ENCODE measurements at places on chromosomes 16 and 17. TPM values are rescaled to one million over a fixed set of nuclear protein-coding genes. Genes with fewer than 3 reads are reported as not detected.

MPV17L gene
- 20.8 TPM for total RNA-seq

PRSS33 gene
- total RNA-seq, result not detected

DNA sequence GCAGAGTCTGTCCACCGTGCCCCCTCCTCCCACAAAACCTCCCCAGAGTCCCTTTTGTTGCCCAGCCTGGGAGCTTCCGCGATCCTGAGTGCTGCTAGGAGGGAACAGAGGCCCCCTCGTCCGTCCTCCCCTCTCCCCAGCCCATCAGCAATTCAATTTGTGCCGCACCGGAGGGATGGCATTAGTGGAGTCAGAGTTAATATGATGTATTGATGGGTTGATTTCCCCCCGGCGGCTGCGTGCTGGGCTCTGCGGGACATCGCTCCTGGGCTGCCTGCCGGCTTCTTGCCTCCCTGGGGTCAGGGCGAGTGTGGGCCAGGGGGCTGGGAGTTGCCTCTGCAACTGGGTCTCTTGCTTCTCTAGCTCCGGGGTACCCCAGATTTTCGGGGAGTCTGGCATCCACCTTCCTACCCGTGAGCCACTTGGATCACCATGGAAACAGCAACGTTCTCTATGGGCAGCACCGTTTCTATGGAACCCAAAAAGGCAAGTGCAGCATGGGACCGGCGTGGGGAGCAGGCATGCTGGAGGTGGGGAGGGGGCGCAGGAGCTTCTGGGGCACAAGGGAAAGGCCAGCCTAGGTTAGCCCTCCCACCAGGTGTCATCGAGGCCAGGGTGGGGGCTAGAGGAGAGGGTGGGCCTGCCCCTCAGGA is 42.9 kb downstream of the BAHCC1 start:
- no peak for DNase-seq

GRCh38 chr17:42989726-42990652 is 8.2 kb upstream of the RPL27 start:
- DNase-seq, result no peak

GRCh38 chr16:30349675-30350074 is 5.4 kb downstream of the CD2BP2 start:
- DNase-seq, result peak; percentile 33

TMEM238L gene
- total RNA-seq, result not detected

DNA sequence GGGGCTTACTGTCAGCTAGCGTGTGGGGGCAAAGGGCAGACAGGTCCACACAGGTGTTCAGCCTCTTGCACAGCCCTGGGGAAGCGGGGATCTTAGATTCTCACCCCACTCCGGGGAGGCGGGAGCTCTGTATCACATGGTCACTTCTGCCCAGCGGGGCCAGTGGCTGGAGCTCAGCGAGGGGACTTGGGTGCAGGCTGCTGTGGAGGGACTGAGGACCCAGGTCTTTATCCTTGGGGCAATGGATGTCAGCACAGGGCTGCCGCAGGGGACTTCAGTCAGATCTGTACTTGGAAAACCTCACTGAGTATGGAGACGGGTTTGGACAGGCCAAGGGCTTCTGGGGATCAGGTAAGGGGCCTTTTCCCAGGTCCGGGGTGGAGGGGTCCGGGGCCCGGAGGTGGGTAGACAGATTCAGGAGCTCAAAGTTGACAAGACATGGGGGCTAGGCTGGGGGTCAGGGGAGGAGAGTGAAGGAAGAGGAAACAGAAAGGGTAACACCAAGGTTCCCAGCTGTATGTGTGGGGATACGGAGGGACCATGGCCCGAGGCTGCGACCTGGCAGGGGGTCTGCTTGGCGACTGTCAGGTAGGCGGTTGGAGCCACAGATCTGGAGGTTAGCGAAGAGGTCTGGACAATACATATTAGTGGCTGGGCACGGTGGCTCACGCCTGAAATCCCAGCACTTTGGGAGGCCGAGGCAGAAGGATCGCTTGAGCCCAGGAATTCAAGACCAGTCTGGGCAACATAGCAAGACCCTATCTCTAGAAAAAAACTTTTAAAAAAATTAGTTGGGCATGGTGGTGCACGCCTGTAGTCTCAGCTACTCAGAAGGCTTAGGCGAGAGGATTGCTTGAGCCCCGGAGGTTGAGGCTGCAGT is 15.1 kb upstream of the BAIAP2 start:
- no peak for DNase-seq

KCTD19 gene
- total RNA-seq, result 2.6 TPM

DNA sequence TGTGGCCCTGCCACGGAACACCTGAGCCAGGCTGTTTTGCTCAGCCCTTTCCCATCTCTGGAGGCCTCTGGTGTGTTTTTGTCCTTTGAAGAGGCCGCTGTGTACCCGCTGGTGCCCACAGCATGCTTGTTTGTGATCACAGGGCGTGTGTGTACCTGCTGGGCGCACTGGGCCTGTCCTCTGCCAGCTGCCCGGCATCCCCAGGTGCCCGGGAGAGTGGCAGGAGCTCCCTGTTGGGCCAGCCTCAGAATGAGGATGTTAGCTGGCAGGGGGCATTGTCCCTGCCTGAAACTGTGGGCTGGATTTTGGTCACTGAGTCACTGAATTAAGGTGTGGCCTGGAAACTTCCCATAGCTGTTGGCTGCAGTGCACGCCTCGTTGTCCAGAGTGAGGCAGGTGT is 31.1 kb downstream of the BAIAP2 start:
- DNase-seq, result peak; percentile 50

DNA sequence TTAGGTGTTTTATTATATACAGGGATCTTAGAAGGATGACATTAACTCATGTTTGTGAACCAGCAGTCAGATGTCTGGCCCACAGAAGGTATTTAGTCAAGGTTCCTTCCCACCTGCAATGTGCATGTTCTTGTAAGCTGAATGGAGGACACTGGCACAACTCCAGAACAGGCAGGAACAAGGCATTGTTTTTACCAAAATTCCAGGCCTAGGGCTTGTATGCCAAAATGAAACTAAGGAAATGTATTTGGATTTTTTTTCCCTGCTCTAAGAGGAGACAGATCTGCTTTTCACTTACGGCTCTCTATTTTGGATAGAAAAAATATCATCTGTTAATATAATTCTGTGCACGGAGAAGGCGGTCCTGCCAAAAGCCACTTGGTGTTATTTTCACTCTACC is 312.5 kb downstream of the GRIN2A start:
- DNase-seq, result no peak

DNA sequence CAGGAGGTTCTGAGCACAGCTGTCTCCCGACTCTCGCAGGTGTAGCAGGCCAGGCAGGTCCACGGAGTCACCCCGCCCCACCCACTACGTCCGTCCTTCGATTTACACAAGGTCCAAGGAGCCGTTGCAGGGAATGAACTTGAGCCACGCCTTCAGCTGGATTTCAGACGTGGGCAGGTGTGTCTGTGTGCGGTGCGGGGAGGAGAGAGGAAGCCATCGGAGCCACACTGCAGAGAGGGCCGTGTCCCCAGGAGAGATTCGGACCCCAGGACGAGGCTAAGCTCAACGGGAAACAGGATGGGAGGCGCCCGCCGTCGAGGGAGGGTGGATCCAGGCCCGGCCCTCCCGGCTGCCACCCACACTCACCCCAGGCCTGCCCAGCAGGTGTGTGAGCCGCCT is 50.3 kb downstream of the RPH3AL start:
- no peak for DNase-seq

- DNase-seq, result no peak
These were observed 3.5 kb downstream of the OMG start for GRCh38 chr17:31293581-31293980.

- DNase-seq, result peak; percentile 90
These were observed 43.4 kb upstream of the ICAM2 start for GRCh38 chr17:64063766-64064224.

GRCh38 chr17:39239640-39240314 is 14.0 kb upstream of the STAC2 start:
- peak; percentile 52 for DNase-seq

CYGB gene
- 29.2 TPM for total RNA-seq

NOD2 gene
- total RNA-seq, result 1.6 TPM

DNA sequence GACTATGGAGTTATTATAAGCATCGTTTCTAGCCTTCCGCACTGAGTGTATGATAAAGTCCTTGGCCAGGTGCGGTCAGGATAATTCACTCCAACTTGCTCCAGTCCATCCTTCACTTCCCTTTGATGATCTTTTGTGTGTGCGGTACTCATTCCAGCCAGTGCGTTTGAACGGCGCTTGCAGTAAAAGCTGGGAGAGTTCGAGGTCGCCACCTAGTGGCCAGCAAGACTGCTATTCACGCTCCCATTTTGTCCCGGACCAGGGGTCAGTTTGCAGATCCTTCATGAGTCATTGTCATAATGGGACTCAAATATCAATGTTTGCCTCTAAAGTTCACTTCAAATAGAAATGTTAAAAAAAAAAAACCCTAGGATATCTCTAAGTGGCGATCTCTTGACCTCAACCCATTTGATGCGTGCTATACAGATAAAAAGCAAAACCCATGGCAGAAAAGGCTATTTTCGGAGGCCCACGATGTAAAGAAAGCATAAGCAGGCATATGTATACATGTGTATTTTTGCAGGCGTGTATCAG is 417.1 kb downstream of the TMEM114 start:
- peak; percentile 76 for DNase-seq

- no peak for DNase-seq
These were observed 189.7 kb downstream of the TMEM132E start for GRCh38 chr17:34769049-34769448.

ACSF3 gene
- 32.1 TPM for total RNA-seq

DNA sequence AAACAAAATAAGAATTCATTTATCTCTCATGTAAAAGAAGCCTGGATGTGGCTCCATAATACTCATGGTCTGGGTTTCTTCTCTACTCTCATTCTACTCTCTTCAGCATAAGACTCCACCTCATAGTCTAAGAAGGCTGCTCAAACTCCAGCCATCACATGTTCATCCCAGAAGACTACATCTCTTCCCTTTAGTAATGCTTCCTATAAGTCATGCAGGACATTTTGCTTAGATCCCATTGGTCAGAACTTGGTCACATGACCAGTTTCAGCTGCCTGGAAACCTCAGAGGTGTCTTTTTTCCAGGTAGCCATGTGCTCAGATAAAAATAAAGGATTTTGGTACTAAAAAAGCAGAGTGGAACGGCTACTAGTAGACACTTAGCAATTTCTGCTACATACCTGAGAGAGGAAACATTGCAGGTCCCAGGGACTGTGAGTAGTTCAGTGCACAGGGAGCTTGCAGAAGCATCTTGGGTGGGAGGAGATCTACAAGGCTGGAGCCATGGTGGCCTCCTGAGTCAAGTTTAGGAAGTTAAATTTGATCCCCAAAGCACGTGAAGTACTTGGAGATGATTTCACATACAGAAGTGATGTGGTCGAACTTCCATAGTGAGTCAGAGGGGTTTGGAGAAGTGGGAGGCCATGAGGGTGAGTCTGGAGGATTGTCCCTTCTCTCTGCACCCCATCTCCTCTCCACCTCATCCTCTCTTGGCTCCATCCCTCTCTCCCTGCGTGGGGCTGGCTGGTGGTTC is 110.2 kb downstream of the CCDC182 start:
- DNase-seq, result no peak

GRCh38 chr16:549544-550263 is 10.5 kb upstream of the PRR35 start:
- no peak for DNase-seq

DNA sequence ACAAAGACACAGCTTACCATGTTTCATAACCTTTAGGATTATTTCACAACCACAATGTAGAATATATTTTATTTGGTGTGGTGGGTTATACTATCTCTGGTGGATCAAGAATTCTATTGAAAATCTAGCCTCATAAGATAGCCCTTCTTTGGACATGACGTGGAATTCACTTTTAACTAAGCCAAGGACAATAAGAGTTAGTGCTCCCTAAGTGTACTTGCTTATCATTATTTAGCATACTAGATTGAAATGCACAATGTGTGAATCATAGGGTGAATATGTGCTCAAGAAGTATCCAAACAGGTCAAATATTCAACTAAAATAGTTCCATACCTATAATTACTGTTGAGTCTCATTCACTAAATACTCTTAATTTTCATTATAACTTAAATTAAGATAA is 1179.5 kb upstream of the GOT2 start:
- no peak for DNase-seq

GRCh38 chr17:61809816-61810392 is 53.4 kb downstream of the BRIP1 start:
- no peak for DNase-seq

SLFN14 gene
- total RNA-seq, result not detected

HS3ST3B1 gene
- total RNA-seq, result 3.0 TPM

GDPD3 gene
- 1.2 TPM for total RNA-seq

DNA sequence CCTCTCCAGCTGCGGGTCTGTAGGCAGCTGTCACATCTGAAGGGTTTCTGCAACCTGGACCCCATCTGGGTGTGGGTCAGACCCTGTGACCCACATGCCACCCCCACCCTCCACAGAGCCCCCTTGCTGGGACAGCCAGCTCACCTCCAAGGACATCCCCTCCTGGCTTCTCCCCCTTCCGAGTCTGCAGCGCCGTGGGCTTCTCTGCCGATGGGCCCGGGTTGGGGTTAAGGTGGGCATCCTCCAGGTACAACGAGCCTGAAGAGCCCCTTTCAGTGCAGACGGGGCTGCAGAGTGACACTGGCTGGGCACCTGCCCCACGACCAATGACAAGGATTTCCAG is 28.9 kb downstream of the OR1D5 start:
- no peak for DNase-seq

DNA sequence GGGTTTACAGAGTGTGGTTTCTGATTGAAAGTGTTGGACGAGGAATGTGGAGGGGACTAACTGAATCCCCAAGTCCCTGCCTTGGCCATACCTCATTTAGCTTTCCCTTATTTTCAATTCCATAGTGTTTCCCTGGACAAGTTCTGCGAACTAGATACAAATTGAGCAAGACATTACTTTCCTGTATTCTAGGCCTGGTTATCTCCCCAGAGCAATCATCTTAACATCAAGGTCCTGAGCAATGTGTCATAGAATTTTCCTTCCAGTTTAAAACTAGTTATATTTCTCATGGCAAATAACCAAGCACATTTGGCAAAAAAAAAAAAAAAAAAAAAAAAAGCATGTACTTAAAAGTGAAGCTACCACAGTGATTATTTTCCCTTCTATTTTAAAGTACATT is 330.1 kb downstream of the CDH11 start:
- no peak for DNase-seq

DNA sequence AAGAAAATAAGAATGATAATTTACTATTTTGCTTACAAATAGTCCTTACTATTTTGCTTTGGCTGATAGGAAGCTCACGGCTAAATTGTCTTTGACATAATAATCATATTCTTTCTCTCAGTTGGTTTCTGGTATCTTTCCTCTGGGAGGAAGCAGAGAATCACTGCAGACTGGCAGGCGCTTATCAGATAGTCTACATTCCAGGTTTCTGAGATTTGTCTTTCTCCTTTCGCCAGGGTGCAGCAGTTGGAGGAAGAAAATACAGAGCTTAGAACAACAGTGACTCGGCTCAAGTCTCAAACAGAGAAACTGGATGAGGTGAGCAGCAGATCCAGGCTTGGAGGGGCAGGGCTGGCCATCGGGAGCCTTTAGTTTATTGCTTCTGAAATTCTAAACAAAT is 136.1 kb downstream of the RAB11FIP4 start:
- DNase-seq, result no peak

GPT2 gene
- 5.5 TPM for total RNA-seq

TMIGD1 gene
- not detected for total RNA-seq

GRCh38 chr17:2400877-2401425 is at the start of gene MNT:
Gene MNT (minus strand): TSS chr17:2401060. CDS start chr17:2400712, 348 bp downstream.
- peak; percentile 95 for DNase-seq

PIK3R5 gene
- total RNA-seq, result 10.6 TPM

- no peak for DNase-seq
These were observed 913 bp upstream of the PRR14 start for GRCh38 chr16:30649725-30650368.

GRCh38 chr16:77212741-77213541 is 13.7 kb downstream of the SYCE1L start:
- DNase-seq, result peak; percentile 56

TRAPPC1 gene
- 59.0 TPM for total RNA-seq

Measured in thyroid gland (tissue), 4 donors.